Occipital lobe (tissue), 3 donors: ENCODE measurements at places on chromosomes 16 and 17.

GRCh38 chr17:68356520-68356919 lies 65.2 kb downstream of the ARSG start:
- DNase-seq = no peak

GRCh38 chr17:74704544-74704943 lies 8.2 kb downstream of the CD300LF start:
- no peak for DNase-seq

GRCh38 chr16:79213214-79213613 lies 387.3 kb downstream of the MAF start:
- no peak for DNase-seq

DNA sequence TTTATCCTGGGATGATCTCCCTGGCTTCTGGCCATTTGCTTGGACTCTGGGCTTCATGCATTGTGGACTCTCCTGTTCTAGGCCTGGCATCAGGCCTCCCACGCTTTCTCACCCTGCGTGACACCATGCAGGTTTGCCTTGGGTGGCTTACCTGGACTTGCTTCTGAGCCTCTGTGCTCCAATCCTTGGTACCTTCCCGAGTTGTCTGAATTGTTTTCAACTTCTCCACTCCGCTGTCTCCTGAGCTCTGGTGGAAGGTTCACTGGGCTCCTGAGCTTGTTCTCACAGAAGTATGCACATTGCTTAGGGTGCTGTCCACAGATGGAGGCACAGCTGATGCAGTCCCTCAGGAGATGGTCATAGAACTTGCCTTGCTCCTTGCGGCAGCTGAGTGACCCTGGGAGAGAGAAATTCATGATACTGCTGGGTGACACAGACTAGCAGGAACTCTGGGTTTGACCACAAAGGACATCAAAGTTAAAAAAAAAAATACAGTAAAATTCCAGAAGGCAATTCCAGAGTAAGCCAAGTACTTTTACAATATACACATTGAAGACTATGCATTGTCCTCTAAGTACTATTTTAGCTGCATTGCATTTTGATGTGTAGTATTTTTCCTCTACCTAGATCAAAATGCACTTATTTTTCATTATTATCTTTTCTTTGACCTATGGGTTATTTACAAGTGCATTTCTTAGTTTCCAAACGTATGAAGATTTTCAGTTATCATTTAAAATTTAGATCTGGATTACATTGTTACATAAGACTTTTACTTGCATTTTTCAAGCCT lies 23.1 kb downstream of the TNFRSF13B start:
- DNase-seq = no peak

DNA sequence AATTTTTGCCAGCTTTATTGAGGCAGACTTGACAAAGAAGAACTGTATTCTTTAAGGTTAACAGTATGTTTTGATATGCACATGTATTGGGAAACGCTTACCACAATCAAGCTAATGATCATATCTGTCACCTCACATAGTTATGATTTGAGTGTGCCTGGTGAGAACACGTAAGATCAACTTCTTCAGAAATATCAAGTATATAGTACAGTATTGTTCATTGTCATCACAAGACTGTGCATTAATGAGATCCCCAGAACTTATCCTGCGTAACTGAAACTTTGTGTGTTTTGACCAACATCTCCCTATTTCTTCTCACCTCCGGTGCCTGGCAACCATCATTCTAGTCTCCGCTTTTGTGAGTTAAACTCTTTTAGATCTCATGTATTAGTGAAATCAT lies 756.4 kb upstream of the EEF2KMT start:
- no peak for DNase-seq

DNA sequence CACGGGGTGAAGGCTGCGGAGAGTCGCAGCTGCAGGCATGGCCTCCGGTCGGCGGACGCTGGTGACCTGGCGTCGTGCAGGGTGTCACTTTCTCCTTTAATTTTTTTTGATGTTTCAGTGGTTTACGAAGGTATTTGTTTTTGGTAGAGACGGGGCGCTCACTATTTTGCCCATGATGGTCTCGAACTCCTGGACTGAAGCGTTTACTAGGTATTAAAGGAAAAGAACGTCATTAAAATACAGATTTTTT lies 17.1 kb downstream of the ZNF213 start:
- no peak for DNase-seq
